NK-92 treated with Interleukin-12 subunit alpha and Interleukin-12 subunit beta, amount 100 ng/mL, for 24 hours (cell line): ENCODE measurements at places on chromosomes 5 and 9.
A peak's percentile ranks its signal among the peaks of the same experiment; 100 is the strongest.

DNA sequence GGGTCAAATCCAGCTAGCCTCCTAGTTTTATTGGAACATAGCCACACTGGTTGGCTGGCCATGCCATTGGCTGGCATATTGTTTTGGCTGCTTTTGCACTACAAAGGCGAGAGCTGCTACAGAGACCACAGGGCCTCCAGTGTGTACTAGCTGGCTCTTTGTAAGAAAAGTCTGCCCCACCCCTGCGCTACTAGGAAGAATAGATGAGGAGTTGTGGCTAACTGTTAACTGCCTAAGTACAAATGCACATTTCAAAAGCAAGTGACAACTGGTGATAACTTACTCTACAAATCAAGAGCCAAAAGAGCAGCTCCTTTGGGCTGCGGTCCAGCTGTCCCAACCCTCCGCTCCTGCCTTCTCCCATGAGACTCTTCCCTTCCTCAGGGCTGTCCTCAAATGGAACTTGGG is 63.9 kb downstream of the SERINC5 start:
- no peak for DNase-seq

DNA sequence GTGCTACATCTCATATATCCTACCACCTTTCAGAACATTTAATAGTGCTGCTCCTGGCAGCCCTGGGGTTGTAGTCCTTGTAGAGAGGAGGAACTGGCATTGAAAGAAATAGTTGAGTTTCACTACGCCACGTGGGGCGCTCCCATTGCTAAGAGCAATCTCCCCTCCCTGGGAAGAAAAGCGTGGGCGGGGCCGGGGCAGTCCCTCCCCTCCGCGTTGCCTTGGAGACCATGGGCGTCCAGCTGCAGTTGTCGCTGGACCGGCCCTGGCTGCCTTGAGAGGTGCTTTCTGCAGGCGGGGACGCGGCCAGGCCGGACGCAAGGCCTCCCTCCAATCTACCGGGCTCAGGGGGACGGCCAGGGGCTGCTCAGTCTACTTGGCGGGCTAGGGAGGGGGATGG is 368 bp upstream of the CCDC180 start:
- DNase-seq: no peak

DNA sequence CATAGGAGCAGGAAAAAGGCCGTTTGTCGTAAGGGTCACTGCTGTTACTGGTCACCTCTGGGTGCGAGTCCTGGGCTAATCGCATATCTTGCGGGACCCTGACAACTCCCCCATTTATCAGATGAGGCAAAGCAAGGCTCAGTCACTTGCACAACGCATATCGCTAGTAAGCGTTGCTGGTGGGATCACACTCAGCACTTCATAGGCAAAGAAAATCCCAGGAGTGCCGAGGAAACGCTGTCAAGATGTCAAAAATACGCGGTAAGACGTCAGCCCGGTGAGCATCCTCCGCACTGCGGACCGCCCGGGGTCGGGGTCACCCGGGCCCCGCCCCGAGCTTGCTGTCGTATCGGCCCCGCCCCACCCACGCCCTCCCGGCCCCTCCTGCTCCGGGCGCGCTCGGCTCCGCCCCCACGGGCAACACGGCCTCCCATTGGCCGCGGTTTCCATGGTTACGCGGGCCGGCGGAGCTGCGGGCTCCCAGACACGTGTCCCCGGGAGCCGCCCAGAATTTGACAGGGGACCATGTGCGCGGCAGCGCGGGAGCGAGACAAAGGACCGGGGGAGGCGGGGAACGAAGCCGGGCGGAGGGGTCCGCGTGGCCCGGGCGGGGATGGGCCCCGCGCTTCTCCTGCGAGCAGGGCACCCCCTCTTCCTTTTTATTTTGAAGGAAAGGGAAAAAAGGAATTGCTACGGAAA is 80.2 kb upstream of the IER5L start:
- no peak for DNase-seq

DNA sequence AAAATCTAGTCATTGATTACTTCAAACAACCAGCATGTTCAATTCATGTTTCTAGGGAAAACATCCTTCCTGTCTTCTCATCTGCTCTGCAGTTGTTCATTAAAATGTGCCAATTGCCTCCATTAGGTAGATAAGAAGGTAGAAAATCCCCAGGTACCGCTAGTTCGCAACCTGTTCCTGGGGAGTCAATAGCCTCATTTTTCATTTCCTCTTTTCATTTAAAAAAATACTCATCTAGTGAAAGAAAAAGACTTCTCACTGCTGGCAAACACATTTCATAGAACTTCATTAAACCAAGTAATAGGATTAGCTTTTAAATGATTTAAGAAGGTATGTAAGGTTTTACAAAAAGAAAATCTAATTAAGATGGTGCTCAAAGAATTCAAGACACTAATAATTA is 113.3 kb downstream of the MARCHF11 start:
- DNase-seq: no peak

- DNase-seq: no peak
Observed at GRCh38 chr9:107375001-107375400, 91.9 kb downstream of the RAD23B start.

DNA sequence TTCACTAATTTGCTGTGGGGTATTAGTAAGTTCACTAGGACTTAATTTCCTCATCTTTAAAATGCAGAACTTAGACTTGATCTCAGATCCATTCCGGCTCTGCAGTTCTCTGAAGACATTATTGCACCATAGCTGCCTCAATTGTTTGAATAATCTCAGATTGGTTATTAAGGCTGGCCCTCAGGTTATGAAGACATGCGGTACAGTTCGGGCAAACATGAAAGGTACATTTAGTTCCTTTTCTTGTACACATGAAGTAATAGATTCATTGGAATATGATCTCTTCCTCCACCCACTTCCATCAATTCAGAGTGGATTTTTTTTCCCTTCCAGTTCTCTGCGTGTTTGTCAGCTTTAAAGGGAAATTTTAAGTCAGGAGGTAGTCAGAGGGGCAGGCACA is 28.0 kb downstream of the ATP6V0E1 start:
- DNase-seq: no peak

GRCh38 chr5:59346514-59346913 is 547.0 kb downstream of the PDE4D start:
- DNase-seq: no peak

GRCh38 chr9:108001237-108001636 is 511.7 kb upstream of the KLF4 start:
- DNase-seq: no peak

- no peak for DNase-seq
Observed at GRCh38 chr5:33978306-33978705, 6.2 kb downstream of the SLC45A2 start.

- no peak for DNase-seq
Observed at GRCh38 chr5:77175231-77175630, 35.2 kb upstream of the PDE8B start.

GRCh38 chr5:171660434-171660833 is 125.2 kb upstream of the SMIM23 start:
- peak; percentile 8 for DNase-seq

DNA sequence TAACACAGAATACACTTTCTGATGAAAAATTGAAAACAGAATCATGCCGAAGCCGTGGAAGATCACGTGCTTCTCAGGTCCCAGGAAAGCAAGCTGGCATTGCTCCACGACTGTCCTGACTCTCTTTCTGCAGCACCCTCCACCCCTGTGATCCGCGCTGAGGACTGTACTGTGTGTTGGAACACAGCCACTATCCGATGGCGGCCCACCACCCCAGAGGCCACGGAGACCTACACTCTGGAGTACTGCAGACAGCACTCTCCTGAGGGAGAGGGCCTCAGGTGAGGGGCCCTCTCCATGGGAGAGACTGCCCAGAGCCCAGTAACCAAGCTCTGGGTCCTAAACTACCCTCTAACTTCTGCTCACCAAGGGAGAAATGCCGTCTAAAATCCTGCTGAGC is 73.3 kb downstream of the CMYA5 start:
- no peak for DNase-seq

DNA sequence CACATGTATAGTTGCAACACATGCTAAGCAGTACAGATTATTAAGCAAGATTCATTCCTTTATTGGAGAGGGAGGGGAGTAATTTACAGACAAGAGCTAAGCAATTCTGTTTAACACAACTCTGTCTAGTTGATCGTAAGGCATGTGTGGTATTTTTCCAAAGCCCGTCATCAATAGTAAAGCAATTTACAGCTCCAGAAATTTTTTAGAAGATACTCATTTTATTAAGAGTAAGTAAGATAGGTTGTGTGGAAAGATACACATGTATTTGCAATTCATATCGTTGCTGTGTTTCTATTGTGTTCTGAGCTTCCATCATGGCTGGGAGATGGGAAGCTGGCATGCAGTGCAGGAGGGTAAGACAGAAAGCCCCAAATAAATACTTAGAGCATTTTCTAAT is 289.2 kb upstream of the TMEM161B start:
- no peak for DNase-seq

- no peak for DNase-seq
Observed at GRCh38 chr9:17744786-17745185, 165.9 kb downstream of the SH3GL2 start.

- no peak for DNase-seq
Observed at GRCh38 chr9:36138496-36138895, 2.0 kb downstream of the GLIPR2 start.

GRCh38 chr5:93995126-93995621 is 253.8 kb upstream of the POU5F2 start:
- DNase-seq: no peak

GRCh38 chr9:123426406-123426805 is 70.4 kb downstream of the CRB2 start:
- DNase-seq: no peak

DNA sequence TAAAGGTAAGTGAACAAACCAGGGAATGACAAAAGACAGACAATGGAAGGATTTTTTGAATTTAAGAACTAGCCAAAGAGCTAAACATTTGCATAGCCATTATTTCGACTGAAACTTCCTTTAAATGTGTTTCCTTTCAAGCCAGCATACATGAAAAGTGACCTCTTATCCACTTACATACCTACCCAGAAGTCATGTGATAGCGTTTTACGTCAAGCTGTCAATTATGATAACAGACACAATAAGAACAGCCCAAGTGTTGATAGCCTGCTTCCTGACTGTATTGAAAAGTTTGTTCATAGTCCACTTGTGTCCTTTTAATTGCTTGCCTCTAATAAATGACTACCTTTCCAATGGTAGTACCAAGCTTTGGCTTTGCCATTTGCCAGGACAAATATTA is 206.0 kb downstream of the NFIB start:
- no peak for DNase-seq

DNA sequence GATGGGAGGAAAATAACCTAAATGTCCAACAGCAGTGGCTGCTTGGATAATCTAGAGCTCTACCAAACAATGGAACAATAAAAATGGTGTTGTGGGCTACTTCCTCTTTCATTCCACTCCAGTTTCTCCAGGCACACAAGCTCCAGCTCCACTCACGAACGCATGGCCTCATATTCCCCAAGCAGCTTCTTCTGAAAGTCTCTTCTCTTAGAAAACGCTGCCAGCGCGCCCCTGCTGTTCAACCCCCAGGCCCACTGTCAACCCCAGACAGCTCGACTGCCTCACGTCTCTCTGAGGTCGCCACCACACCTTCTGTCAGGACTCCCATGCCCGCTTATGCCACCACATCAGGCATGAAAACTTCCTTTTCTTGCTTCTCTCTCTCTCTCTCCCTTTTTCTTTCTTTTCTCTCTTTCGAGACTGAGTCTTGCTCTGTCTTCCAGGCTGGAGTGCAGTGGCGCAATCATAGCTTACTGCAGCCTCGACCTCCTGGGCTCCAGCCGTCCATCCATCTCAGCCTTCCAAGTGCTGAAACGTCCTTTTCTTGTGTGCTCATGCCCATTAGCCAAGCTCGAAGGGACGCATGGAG is 16.2 kb downstream of the OR2V2 start:
- no peak for DNase-seq

DNA sequence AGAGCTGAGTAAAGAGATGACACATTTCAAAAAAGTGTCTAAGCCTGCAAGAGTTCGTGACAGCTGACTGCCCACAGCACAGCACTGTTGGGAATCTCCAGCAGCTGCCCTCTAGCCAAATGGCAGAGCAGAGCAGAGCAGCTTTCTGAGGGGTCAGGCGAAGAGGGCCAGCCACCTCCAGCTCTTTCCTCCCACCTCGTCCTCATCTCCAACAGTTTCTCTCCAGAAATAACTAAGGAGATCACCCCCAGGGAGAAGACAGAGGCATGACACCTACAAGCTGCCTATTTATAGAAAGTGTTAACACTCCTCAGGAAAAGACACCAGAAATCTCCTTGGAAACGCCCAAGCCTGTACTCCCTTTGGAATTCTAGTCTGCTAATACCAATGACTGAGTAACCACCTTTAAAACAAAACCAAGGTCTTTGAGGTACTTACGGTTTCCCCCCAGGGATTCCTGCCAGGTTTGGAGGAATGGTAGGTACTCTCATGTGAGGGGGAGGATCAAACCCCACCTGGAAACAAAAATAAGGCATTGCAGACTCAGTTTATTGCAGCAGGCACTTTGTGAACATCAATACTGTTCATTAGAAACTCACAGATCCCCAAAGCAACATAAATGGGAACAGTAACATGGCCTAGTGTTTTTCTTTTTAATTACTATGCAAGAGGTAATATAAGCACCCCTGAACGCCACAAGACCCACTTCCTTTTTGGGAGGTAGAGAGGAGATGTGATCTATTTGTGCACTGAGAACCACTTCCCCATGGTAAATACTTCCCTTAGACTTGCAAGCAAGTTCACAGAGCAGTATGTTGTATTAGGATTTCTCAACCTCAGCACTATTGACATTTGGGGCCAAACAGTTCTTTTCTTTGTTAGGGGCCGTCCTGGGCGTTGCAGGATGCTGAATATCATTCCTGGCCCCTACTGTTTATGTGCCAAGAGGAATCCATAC is 79.3 kb downstream of the TLE1 start:
- no peak for DNase-seq

GRCh38 chr9:114186605-114187289 is 31.4 kb downstream of the COL27A1 start:
- no peak for DNase-seq

GRCh38 chr5:179153921-179154345 is 93.8 kb downstream of the ZNF354C start:
- no peak for DNase-seq

- DNase-seq: no peak
Observed at GRCh38 chr5:149840226-149840825, 104.3 kb downstream of the PDE6A start.

DNA sequence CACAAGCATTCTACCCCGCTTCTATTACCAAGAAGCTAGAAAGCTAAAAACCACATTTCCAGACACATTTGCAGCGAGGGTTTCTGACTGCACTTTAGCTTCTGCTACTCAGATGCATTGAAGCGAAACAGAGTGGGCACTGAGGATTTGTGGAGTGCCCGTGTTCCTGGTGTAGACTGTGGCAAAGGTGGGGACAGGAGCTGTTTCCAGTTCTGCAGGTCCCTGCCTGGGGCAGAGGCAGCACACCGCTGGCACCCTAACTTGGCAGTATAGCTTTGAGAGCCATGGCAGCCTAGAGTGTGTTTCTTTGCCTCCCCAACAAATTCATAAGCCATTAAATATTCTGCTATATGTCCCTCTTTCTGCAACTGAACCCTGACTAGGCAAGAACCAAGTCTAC is 108.6 kb upstream of the SPOCK1 start:
- no peak for DNase-seq

- no peak for DNase-seq
Observed at GRCh38 chr5:55146080-55146479, 13.9 kb upstream of the GPX8 start.
